Naive B cell (primary cell): ENCODE measurements at places on chromosomes 2 and 18.

GRCh38 chr2:147789287-147789686, 55.5 kb upstream of the ACVR2A start:
- no peak for DNase-seq

DNA sequence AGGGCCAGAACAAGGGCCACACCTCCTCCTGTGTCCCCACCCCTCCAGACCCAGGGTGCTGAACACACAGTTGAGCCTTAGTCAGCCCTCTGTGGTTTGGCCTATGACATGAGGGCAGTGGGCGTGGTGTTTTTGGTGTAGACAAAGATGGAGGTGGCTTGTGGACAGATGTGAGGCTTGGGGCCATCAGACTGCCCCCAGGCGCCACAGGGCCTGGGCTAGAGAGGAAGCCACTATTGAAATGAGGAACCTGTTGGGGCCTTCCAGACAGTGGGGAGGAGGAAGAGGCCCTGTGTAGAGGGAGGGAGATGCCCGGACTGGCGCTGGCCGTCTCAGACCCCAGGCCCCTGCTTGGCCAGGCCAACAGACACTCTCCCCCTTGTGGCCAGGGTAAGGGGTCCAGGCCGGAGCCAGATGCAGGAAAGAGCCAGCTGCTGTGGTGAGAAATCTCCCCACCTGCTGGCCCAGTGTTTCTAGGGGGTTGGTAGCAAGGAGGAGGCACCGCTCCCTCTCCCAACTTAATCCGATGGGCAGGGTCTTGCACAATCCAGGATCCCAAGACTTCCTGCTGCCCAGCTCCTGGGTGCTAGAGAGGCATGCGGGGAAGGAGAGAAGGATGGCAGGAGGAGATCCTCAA, 53.8 kb downstream of the SMAD7 start:
- peak; percentile 49 for DNase-seq

- no peak for DNase-seq
Observed at GRCh38 chr2:15092691-15093090, 460.2 kb downstream of the LRATD1 start.

GRCh38 chr2:73503992-73504570, 118.4 kb downstream of the ALMS1 start:
- DNase-seq = no peak

GRCh38 chr2:241123816-241124536, 21.9 kb upstream of the MTERF4 start:
- no peak for DNase-seq

- peak; percentile 47 for DNase-seq
Observed at GRCh38 chr18:61893971-61894750, 1.4 kb upstream of the RNF152 start.
